ENCODE measurements at places on chromosomes 12 and 14.

DNA sequence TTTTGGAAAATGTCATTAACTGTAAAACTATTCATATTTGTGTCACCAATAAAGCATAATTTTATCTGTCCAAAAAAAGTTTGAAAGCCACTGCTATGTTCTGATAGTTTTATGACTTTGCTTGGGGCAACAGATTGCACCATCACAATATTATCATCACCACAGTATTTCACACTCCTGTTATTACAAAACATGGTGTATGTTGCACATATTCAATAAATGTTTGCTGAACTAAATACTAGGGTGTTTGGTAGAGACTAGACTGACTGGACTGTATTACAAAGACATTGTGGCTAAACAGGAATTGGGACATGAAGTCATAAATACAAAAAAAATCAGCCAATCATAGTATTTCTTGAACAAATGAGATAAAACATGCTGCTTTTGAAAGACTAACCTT is 55.1 kb downstream of the PAWR start:
- DNase-seq, result no peak

DNA sequence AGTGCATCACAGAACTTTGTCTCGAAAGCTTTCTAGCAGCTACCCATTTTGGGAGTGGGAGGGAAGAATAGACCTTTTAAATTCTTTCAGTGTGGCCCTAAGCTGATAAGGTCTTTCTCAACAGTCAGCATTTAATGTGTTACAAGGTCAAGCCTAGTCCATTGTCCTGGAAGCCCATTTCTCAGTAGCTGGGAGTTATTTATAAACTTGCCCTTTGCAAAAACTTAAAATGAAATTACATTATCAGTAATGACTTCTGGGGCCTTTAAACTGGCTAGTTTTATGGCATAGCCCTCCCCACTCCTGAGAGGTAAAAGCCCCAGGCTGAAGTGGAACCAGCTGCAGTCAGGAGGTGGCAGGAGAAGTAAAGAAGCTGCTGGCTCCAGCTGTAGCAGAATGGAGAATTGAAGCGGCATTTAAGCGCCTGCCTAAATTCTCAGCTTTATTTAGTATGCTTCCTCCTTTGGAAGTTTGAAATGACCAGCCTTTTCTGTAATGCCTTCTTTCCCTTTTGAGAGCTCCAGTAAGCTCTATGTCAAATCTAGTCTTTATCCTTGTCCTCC is 12.4 kb downstream of the COPZ1 start:
- no peak for DNase-seq

GRCh38 chr12:31566547-31566946 is 24.4 kb downstream of the DENND5B start:
- DNase-seq, result no peak

DNA sequence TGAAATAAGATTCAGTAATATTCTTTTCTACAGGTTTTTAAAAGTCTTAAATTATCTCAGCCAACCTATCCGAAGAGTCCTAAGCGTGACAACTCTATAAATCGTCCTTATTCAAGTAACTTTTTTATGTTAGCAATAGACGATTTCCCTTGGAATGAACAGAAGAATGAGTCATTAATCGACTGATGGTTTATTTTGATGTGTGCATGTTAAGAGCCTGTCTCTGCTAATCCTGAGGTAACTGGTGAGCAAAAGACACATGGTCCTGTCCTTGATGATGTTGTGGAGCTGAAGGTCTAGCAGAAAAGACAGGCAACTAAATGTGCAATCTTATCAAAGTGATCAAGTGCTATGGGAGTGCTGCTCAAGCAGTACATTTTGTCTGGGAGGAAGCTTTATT is 80.4 kb downstream of the DAAM1 start:
- no peak for DNase-seq

DNA sequence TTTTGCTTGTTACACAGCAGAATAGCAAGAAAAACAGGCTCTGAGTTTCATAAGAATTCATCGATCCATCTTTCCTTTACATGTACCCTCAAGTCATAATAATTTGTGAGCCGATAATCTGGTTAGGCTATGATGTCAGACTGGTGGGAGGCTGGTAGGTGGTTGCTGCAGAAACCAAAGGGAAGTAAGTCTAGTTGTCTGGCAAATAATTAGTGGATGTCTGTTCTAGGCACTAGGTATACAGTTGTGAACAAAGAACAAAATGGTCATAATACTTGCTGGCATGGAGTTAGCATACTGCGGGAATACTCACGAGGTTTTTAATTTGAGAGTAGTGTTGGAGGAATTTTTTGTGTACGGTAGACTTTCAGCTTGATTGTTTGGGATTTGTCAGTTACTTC is 8.8 kb downstream of the SUSD6 start:
- no peak for DNase-seq

DNA sequence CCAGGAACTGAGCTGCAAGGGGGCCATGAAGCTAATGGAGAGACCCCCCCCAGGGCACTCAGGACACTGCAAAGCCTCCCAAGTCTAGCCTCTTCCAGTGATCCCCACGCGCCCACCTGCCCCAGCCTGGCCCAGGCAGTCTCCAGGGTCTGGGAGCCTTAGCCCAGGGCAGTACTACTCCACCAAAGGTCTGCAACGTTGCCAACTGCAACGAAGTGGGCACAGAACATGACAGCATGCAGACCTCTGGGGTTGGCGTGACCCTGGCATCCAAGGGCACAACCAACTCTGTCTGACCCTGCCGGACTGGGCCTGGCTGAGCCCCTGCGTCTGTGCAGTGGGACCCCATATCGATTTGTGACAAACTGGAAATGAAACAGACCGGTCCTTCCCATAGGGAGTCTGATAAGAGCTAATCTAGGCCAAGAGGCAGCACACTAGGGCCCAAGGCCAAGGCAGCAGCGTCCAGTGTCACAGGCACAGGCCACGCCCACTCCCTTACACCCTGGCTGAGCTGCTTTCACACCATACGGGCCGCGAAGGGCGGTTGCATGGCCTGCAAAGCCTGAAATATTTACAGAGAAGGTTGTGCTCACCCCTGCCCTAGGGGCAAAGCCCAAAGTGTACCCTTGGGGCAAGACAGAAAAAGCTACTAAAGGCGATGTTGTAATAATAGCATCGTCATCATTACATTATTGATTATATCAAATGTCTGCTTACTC is 76.7 kb downstream of the NCOR2 start:
- no peak for DNase-seq

DNA sequence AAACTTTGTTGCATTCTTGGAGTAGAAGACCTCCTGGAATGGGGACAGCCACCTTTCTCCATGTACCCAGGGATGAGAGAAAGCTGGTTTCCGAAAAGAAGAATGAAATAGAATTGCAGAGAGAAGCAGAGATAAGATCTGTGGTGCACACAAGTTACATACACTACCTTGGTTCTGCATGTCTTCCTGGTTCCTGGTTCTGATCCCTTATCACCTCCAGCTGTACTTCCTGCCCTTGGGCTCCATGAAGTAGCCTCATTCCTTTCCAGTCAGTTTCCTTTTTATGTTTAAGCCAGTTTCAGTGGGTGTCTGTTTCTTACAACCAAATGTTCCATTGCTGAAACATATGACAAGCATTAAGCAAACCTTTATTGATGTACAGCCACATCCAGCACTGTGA is 69.3 kb downstream of the FBXW8 start:
- DNase-seq, result no peak

DNA sequence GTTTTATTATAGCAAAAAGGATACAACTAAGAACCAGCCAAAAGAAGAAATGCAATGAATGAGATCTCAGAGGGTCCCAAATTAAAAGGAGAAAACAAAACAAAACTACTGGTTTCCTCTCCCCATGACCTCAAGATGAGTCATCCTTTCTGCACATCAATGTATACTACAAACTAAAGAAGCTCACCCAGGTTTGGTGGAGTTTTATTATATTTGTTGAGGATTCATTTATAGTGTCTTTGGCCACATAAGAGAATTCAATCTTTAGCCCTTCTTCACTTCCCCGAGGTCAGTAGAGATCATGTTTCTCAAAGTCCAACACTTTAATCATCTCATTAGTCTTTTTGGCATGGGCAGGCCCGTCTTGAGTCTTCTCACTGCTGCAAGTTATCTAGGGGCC is 210.6 kb downstream of the SLC6A15 start:
- no peak for DNase-seq

GRCh38 chr12:120890963-120891362 is 13.2 kb downstream of the SPPL3 start:
- no peak for DNase-seq

GRCh38 chr12:116393859-116394650 is 116.6 kb upstream of the MED13L start:
- no peak for DNase-seq

- DNase-seq, result no peak
Measured at GRCh38 chr12:129844662-129845220, 59.1 kb downstream of the TMEM132D start.

DNA sequence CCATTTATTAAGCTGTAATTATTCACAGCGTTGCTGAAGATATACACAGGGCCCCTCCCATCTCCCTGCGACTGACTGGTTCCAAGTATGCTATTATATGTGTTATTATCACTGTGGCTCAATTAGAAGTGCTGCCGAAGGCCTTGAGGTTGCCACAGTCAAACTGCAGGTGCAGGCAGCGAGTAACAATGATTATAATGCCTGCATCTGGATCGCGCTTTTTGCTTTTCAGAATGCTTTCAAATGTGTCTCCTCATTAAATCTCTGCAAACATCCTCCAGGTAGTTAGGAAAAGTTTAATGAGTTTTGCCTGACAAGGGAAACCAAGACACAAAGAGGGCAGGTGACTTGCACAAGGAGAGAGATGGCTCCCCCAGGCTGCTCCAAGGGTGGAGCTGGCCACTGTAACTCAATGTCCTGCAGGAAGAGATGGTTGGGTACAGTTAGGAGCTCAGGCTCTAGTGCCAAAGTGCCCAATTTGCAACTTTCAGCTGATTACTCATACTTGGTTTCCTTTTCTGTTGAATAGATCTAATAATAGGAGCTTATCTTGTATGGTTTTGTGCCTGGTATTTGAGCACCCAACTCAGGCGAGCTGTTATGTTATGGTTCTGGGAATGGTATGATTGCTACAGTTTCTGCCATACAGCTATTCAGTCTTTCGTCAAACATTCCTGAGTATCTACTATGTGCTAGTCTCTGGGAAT is 1.7 kb upstream of the SYNE3 start:
- DNase-seq, result no peak

DNA sequence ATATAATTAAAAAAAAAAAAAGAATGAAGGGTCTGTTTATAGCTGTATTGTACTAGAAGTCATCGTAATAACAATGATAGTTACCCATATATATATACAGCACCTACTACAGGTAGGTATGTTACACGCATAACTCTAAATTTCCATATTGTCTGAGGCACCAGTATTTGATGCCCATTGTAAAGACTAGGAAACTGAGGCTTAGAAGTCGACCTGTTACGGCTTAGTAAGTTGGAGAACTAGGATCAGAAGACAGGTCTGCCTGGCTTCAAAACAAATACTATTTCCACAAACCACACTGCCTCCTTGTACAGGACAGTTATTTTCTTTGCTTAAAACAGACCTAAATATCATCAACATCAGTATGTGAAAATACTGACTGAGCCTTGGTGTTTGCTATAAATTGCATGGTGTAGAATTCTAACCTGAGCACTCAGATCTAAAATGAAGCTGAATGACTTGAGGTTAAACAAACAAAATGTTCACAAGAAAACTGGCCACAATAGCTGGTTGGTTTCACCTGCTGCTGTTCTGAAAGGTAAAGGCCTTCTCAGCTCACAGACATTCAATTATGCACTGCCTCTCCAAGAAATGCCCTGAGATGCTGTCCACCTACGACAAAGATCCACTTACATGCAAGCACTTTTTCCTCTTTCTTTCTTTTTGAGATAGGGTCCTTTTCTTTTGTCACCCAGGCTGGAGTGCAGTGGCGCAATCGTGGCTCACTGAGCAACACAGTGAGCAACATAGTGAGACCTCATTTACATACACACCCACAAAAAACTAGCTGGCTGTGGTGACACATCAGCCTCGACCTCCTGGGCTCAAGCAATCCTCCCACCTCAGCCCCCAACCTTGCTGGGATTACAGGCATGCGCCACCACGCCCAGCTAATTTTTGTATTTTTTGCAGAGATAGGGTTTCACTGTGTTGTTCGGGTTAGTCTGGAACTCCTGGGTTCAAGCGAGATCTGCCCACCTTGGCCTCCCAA is 35.7 kb downstream of the SSH1 start:
- DNase-seq, result no peak

DNA sequence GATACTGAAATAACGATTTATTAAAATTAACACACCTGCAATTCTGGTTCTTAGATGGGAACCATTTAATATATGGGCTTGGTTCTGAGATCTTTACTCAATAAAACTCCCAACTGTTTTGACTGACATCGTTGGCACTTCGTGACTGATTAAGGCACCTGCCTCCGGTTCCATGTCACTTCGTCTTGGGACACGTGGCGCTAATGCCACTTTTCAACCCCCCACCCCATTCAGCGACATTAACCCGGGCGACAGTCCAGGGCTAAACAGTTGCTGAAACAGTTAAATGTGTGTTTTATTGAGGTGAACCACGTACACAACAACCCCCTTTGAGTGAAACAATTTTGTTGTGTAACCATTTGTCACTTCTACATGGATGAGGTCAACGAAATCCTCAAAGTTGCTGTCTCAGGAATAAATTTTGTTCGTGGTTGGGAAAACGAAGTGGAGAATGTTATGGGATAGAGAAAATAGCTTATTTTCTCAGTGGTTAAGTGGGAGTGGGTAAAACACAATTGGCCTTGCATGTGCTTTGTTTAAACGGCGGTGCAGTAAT is 9.9 kb upstream of the SLC38A2 start:
- no peak for DNase-seq

DNA sequence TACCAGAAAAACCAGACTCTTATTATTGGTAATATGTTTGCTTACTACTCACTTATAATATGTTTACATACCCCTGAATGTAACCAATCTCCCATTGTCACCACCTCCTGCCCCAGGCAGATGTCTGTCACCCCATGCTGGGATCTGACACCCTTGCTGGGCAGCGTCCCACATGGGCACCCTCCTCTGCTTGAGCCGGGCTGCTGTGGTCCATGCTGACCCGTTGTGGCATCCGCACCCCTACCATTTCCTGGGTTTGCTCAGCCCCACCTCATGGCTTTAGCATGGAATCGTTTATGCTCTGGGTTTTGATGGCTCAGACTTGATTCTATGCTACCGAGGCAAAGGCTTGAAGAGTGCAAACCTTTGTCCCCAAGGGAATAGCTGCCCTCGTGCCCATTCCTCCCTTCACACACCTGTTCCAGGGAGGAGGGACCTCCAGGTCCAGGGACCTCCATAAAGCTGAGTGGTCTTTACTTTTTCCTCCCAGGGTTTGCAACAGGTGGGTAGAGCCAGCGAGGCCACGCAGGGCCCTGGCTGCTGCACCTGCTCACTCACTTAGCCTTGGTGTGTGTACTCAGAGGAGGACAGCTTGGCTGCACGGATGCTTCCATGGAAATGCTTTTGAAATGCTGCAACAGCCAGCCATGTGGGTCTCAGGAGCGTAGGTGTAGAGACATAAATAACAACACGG is 68.7 kb downstream of the PRMT8 start:
- no peak for DNase-seq
